Stimulated activated CD4-positive, alpha-beta T cell treated with anti-CD3 and anti-CD28 coated beads, TNF-alpha, amount 100 ng/mL, for 24 hours (primary cell): ENCODE measurements at places on chromosomes 7 and 10.

DNA sequence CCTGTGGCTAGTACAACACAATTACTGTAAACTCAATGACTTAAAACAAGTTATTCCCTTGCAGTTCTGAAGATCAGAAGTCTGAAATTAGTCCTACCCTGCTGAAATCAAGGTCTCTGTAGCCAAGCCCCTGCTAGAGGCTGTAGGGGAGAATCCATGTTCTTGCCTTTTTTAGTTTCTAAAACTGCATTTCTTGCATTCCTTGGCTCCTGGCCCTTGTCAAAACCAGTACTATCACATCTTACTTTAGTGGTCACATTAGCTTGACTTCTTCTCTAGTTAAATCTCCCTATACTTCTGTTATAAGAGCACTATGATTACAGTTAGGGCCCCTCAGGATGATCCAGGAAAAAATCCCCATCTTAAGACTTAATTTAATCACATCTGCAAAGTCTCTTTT is 567.0 kb downstream of the GFRA1 start:
- no peak for DNase-seq

DNA sequence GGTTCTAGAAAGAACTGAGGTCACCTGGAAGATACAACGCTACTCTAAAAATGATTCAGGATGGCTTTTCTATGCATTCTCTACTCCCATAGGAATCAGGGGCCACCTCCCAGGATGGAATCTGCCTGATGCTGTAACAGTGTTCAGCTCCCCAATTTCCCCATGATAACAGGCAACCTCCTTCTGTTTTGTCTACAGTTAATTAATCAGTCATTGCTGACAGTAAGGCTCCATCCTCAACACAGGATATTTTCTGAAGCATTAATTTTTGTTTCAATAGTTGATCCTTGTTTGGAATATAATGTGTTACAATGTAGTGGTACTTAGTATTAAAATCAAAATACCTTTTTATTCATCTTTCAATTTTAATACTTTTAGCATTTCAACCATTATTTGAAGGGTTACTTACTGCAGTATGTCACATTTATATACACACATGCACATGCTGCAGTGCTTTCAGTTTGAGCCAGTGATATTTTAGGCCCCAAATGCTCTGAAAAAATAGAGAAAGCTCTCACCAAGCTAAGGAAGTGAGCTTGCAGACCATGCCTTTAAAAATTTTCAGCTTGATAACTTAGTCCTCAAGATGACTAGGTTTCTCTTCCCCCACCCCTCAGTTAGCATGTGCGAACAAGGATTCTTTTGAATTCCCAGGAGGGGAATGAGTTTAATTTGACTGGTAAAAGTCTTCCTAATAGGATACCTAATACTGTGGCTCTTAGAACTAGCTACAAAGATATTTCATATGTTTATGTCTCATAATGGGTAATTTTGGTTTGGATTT is 592 bp upstream of the PIK3CG start:
- no peak for DNase-seq

DNA sequence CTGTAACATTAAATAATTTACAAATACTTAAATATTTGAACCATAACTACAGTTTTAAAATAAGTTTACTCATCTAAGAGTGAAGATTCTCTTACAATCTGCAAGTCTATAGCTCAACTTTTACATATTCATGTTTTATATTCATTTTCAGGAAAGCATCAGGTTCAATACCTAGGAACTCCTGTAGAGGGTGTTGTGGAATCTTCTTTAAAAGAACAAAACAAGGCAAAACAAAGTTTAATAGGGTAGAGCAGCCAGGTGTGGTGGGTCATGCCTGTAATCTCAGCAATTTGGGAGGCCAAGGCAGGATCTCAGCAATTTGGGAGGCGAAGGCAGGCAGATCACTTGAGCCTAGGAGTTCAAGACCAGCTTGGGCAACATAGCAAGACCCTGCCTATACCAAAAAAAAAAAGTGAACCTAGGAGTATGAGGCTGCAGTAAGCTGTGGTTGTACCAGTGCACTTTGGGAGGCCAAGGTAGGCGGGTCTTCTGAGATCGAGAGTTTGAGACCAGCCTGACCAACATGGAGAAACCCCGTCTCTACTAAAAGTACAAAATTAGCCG is 45.1 kb downstream of the ST8SIA6 start:
- DNase-seq = no peak

- no peak for DNase-seq
Observed at GRCh38 chr10:86366033-86366901, at the start of gene GRID1. Gene GRID1 (minus strand): TSS chr10:86366795.

GRCh38 chr10:14656052-14656730 is 118.5 kb downstream of the FAM107B start:
- no peak for DNase-seq

DNA sequence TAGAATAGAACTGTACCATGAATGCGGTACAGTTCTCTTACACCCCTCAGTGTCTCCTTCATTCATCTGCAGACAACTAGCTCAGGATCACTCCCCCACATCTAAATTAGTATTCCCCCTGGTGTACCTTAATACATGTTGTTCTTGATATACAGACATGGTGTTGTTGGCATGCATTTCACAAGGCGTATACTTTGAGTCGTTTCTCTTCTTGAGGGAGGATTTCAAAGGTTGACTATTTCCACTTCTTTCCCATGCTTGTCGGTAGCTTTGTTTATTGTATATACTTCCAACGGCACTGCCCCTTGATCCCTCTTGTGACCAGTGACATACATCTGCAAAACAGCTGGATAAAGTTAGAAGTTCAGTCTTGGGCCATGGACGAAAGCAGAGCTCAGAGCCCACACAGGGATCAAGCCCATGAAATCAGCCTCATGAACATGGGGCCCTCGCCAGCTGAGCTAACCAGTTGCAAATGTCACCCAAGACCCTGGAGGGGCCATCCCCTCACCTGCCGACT is 8.6 kb downstream of the CPA4 start:
- no peak for DNase-seq

DNA sequence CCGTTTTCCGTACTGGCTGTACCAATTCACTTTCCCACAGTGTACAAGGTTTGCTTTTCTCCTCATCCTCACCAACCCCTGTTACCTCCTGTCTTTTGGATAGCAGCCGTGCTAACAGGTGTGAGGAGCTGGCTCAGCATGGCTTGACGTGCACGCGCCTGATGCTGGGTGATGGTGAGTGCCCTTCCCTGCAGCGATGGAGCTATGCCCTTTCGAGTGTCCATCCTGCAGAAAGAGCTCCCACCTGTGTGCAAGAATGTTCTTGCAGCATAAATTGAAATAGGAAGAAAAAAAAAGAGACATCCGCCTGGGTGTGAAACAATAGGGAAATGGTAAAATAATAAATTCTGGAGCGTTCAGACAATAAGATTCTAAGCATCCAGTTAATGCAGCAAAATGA is 9.5 kb upstream of the UBE3C start:
- no peak for DNase-seq

GRCh38 chr7:151558575-151558974 is 38.9 kb upstream of the RHEB start:
- no peak for DNase-seq

DNA sequence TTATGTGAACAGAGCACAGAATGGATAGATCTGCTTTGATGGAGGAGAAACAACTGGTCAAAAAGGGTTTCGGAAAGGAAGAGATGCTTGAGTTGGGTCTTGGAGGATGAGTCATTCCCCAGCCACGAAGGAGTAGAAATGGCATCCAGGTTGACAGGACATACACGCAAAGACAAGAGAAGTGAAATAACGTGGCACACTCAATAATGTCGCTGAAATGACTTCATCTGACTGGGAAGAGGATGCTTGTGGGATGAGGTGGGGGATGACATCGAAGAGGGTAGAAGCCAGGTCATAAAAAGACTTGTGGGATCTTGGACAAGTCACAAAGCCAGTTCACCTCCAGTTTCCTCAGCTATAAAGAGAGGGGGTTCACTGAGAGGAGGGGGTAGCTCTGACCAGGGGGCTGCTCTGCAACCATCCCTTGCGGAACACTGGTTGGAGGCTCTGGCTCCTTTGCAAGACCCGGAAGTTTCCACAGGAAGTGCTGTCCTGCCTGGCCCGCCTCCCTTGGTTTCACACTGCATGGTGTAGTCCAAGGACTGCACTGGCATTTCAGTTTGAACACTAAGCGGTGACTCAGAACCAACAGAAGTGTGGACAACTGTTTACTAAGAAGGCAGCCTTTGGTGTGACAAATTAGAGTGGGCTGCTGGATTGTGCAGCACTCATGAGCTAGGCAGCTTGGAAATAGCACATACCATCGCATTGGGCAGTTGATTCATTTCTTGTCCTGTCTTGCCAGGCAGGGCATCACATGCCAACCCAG is 189.9 kb upstream of the ADO start:
- no peak for DNase-seq

- no peak for DNase-seq
Observed at GRCh38 chr7:122369756-122370155, 65.2 kb upstream of the FEZF1 start.

DNA sequence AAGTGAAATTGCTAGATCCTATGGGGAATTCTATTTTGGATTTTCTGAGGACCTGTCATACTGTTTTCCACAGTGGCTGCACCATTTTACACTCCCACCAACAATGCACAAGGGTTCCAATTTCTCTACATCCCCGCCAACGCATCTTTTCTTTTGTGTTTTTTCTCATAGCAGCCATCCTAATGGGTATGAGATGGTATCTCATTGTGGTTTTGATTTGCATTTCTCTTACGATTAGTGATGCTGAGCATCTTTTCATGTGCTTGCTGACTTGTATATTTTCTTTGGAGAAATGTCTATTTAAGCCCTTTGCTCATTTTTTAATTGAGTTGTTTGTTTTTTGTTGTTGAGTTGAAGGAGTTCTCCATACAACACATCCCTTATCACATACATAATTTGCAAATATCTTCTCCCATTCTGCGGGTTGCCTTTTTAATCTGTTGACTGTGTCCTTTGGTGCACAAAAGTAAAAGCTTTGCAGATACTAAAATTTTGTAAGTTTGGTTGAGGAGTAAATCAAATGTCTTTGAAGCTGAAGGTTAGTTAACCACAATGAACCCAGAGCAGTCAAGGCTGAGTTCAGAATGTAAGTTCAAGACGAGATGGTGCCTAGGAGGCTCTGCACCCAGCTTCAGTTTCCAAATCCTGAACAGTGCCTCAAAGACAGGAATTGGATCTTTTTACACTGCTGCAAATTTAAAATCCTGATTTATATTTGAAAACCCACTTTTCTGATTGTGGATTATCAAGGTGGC is 195.4 kb downstream of the COBL start:
- no peak for DNase-seq

GRCh38 chr10:33087152-33087551 is 129.1 kb upstream of the ITGB1 start:
- no peak for DNase-seq

DNA sequence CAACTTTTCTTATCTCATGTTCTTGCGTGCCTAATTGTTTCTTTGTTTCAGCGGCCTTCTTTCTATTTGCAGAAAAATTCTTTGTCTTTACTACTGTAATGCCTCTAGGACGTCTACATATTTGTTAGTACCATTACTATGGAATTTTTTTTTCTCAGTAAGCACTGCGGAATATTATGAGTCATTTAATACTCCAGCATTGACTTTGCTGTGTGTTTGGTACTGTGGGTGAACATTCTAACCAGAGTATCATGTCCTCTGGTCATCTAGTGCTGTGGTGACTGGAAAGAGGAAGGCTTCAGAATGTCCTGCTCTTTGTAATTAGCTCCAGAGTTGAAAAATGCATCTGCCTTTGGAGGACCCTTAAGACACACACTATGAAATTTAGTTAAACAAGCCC is 58.5 kb upstream of the FERD3L start:
- no peak for DNase-seq

DNA sequence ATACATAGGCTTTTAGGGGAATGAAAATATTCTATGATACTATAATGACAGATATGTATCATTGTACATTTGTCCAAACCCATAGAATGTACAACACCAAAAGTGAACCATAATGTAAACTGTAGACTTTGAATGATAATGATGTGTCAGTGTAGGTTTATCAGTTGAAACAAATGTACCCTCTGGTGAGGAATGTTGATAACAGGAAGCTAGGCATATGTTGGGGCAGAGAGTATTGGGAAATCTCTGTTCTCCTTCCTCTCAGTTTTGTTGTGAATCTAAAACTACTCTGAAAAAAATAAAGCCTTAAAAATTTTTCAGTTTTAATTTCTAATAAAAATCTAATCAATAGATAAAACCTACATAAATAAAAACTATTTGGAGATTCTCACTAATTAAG is 36.9 kb downstream of the C1GALT1 start:
- DNase-seq = no peak

GRCh38 chr10:77798940-77799339 is 127.6 kb downstream of the DLG5 start:
- DNase-seq = no peak

DNA sequence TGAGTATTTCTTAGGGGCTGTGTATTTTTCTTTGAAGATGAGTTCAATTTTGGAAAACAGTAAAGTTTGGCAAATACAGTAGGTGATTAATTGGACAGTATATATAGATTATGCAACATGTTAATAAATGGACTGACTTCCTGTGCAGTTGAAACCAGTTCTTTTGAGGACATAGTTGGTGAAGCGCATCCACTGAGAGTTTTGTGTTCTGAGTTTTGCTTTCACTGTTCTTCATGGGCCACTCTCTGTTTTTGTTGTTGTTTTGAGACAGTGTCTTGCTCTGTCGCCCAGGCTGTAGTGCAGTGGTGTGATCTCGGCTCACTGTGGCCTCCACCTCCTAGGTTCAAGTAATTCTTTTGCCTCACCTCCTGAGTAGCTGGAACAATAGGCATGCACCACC is 109.0 kb downstream of the SDHAF3 start:
- DNase-seq = no peak

GRCh38 chr10:129863201-129863663 is 100.8 kb downstream of the EBF3 start:
- no peak for DNase-seq

DNA sequence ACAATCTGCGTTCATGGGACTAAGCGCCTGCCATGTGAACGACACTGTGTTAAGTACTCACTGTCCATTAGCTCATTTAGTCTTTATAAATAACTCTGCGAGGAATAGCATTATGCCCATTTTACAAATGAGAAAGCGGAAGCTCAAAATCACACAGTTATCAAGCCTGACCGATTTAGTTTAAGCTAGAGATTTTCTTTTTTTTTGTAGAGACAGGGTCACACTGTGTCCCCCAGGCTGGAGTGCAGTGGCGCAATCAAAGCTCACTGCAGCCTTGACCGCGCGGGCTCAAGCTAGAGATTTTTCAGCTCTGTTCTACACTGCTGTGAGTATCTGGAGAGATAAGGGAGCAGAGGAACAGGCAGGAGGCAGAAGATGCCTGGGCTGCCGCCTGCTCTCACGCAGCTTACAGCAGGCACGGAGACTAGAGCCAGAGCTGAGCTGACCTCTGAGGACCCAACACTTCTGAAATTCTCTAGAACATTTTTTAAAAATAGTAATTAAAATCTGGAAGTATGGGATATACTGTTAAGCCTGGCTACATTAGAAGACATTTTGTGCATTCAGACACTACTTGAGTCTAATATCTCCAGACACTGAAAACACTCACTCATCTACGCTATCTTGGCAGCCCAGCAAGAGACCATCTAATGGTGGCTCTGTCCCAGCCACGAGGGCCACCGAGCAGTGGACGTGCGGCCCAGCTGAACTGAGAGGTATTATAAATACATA is 38.7 kb downstream of the GNA12 start:
- no peak for DNase-seq
